Stimulated activated CD4-positive, alpha-beta T cell treated with anti-CD3 and anti-CD28 coated beads, TNF-alpha, amount 100 ng/mL, for 1 hour (primary cell): ENCODE measurements at places on chromosomes 6 and 20.

GRCh38 chr6:25042984-25043725, 107.4 kb upstream of the RIPOR2 start:
- DNase-seq, result no peak

- DNase-seq, result no peak
Measured at GRCh38 chr20:36018208-36018988, 50.0 kb downstream of the CNBD2 start.

GRCh38 chr6:3368685-3369084, 88.2 kb downstream of the SLC22A23 start:
- no peak for DNase-seq

GRCh38 chr6:45692021-45692420, 314.3 kb upstream of the SUPT3H start:
- DNase-seq, result no peak

DNA sequence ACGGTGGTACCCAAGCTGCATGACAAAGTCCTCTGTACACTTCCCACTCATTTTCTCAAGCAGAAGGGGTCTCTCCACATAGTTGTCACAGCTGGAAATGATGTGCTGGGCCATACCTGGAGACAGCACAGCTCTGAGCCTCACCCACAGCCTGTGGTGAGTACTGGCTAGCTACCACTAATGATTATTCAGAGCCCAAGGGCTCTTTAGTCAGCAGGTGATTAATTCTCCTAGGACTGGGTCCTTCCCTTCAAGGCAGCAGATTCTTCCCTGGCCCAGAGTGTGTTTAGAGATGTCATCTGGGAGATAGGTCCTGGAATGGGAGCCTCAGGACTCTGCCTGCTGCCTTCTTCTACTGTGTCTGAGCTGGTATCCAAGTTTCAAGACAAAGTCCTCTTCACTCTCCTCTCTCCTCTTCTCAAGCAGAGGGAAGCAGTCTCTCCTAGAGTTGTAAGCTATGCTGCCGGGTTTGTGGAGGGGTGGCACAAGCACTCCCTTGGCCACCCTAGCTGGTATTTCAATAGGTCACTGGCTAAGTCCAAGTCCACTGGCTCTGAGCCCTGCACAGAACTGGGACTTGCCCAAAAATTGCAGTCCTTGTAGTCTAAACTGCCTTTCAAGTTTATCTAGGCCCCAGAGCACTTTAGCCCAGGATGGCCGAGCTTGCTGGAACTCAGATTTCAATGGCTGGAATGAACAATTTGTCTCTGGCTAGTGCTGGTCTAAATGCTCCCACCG, 49.8 kb upstream of the VGLL2 start:
- no peak for DNase-seq

GRCh38 chr6:139137706-139138105, 2.8 kb downstream of the HECA start:
- DNase-seq, result no peak

DNA sequence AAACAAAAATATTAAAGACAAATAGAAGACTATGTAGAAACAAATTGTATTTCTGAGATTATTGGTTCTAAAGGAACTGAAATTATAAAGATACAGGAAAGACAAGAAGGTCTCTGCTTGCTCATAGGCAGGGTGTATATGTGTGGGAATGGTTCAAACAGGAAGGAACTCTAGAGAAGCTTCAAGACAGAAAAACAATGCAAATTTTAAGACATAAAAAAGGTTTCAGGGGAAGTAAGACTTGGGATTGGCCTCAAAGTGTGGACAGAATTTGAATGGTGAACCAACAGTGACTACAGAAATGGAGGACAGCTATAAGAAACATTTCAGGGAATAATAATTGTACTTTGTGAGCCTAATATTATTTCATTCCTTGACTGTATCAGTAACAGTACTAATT, 50.3 kb downstream of the OR2B2 start:
- DNase-seq, result no peak

DNA sequence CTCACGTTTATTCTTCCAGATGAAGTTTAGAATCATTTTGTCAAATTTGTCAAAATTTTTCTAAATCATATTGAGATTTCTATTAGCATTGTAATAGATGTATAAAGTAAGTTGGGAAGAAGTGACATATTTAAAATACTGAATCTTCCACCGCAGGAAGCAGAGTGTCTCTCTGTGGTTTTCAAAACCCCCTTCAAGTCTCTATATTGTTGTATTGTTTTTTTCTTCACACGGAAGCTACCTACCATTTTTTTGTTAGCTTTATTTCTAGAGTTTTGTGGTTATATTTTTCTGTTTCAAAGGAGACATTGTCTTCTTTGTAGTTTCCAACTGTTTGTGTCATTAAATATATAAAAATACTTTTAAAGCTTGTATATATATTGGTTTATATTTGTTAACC, 188.6 kb downstream of the ZDHHC14 start:
- no peak for DNase-seq
